ENCODE measurements at places on chromosomes 11 and 22. TPM values are rescaled to one million over a fixed set of nuclear protein-coding genes. Genes with fewer than 3 reads are reported as not detected.

Gene FDX1
- 14.4 TPM for total RNA-seq

GRCh38 chr11:72081821-72082453, 1.3 kb downstream of the LRRC51 start:
- H3K4me1 ChIP-seq: peaks cover 20% of the 10 kb centered on the region
- no peaks in the 10 kb centered on the region for H3K27me3 ChIP-seq
- no peak for DNase-seq
- H3K27ac ChIP-seq: no peak overlapping the region
- no peak overlapping the region for H3K4me3 ChIP-seq

DNA sequence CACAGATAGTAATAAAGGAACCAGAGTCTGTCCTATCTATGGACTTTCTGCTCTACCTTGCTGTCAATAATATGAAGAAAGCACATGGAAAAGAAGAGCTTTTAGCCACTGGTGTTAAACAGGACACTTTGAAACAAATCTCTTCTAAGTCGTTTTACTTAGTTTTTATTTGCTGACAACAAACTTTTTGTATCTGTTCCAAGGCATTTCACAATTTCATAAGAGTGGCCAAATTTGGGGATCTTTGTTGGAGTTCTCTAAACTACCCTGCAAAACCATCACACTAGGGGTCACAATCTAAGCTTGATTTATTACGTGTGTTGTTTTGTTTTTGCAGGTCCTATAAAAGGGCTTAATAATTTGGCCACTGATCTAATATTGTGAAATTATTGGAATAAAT, 54.4 kb downstream of the BBOX1 start:
- H3K4me1 ChIP-seq: no peaks in the 10 kb centered on the region
- DNase-seq: no peak
- H3K36me3 ChIP-seq: no peaks in the 10 kb centered on the region
- H3K27ac ChIP-seq: no peak overlapping the region
- no peak overlapping the region for H3K4me3 ChIP-seq

- H3K4me1 ChIP-seq: no peaks in the 10 kb centered on the region
- no peak for DNase-seq
- H3K4me3 ChIP-seq: no peak overlapping the region
Observed at GRCh38 chr22:46976598-46976997, 214.1 kb downstream of the TBC1D22A start.

Gene MPEG1
- total RNA-seq: 1.5 TPM

DNA sequence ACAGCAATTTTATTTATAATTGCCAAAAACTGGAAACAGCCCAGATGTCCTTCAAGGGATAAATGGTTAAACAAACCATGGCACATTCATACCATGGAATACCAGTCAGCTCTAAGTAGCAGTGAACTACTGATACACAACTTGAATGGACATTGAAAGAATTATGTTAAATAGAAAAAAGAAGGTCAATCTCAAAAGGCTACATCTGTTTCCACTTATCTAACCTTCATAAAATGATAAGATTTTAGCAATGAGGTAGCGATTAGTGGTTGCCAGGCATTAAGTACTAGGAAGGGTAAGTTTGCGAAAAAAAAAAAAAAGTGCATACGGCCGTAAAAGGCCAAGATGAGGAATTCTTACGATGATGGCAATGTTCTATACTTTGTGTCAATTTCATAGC, 738.7 kb upstream of the ANO3 start:
- no peak overlapping the region for H3K4me3 ChIP-seq
- no peaks in the 10 kb centered on the region for H3K4me1 ChIP-seq
- no peaks in the 10 kb centered on the region for H3K27me3 ChIP-seq
- no peak overlapping the region for H3K27ac ChIP-seq
- no peaks in the 10 kb centered on the region for H3K36me3 ChIP-seq

- no peak overlapping the region for H3K27ac ChIP-seq
- H3K36me3 ChIP-seq: peaks cover 9% of the 10 kb centered on the region
- H3K4me3 ChIP-seq: no peak overlapping the region
Observed at GRCh38 chr22:45709060-45709739, 37.6 kb downstream of the ATXN10 start.

Gene CASP1
- 30.0 TPM for total RNA-seq

Gene MMP3
- not detected for total RNA-seq

Gene ISX
- total RNA-seq: not detected

Gene ST14
- 0.18 TPM for total RNA-seq

Gene PANX3
- not detected for total RNA-seq

- no peak overlapping the region for H3K4me3 ChIP-seq
- H3K4me1 ChIP-seq: no peaks in the 10 kb centered on the region
- no peak for DNase-seq
- no peak overlapping the region for H3K27ac ChIP-seq
- no peaks in the 10 kb centered on the region for H3K27me3 ChIP-seq
Observed at GRCh38 chr11:16226245-16226644, 130.1 kb downstream of the SOX6 start.

- no peaks in the 10 kb centered on the region for H3K36me3 ChIP-seq
Observed at GRCh38 chr11:7906481-7906880, 24.6 kb downstream of the OR10A6 start.

DNA sequence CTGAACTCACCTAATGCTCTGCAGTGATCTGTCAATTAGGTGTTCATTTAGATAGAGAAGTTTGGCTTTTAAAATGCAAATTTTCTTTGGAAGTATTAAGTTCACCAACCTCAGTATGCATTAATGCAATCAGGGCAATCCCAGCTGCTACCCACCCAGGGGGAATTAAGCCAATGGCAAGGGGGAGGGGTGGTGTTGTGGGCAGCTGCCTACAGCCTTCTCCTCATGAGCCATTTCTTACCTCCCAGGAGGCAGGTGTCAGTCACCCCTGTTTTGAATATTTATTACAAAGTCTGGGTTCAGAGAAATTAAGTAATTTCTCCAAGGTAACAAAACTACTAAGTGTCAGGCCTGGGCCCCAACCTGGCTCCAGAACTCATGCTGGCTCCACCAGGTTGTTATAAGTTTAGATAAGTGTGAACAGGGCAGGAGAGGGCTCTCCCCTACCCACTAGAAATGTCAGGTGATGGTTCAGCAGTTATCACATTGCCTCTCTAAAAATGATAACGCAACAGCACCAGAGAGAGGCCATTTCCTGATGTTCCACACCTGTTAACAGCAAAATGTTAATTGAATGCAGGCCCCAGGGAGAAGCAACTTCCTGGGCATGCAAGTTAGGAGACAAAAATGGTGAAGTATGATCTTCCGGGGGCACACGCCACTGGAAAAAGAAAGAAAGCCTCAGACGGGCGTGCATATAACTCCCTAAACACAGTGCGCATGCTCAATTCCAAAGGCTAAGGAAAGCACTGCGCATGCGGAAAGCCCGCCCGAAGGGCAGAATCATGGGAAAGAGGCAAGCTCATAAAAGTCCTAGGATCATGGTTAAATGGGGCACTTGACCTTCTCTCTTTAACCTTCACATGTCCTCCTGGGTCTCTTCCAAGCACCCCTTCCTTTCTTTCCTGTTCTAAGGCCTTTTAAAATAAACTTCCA, 35.4 kb upstream of the GNAZ start:
- H3K27ac ChIP-seq: no peak overlapping the region
- no peaks in the 10 kb centered on the region for H3K4me1 ChIP-seq
- H3K36me3 ChIP-seq: no peaks in the 10 kb centered on the region
- H3K27me3 ChIP-seq: no peaks in the 10 kb centered on the region
- H3K4me3 ChIP-seq: no peak overlapping the region

DNA sequence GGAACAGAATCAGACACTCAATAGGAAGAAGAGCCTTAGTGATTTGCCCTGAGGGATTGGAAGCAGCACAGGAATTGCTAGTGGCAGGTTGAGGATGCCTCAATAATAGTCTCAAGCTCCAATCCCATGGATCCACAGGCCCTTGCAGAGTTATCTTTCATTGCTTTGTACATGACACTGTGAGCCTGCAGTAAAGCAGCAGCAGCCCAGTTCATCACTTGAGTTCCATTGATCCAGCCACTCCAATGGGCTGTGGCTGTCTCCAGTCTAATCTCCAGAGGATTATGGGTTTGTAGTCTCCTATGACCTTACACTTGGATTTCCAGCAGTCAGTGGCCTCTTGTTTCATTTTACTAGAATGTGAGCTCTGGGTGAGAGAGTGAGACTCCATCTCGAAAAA, 45.4 kb downstream of the AAMDC start:
- no peaks in the 10 kb centered on the region for H3K27me3 ChIP-seq
- DNase-seq: no peak
- H3K4me1 ChIP-seq: no peaks in the 10 kb centered on the region
- H3K27ac ChIP-seq: no peak overlapping the region

- no peak overlapping the region for H3K27ac ChIP-seq
- no peaks in the 10 kb centered on the region for H3K27me3 ChIP-seq
- DNase-seq: no peak
Observed at GRCh38 chr11:109148669-109149068, 273.3 kb upstream of the C11orf87 start.

- DNase-seq: peak; percentile 56
- H3K27me3 ChIP-seq: peaks cover 20% of the 10 kb centered on the region
- no peak overlapping the region for H3K4me3 ChIP-seq
- no peaks in the 10 kb centered on the region for H3K4me1 ChIP-seq
- no peaks in the 10 kb centered on the region for H3K36me3 ChIP-seq
Observed at GRCh38 chr22:30802202-30803166, 107.8 kb downstream of the OSBP2 start.

GRCh38 chr11:933142-933851, 7.6 kb downstream of the AP2A2 start:
- H3K4me3 ChIP-seq: no peak overlapping the region
- DNase-seq: no peak
- H3K4me1 ChIP-seq: peaks cover 53% of the 10 kb centered on the region
- no peaks in the 10 kb centered on the region for H3K27me3 ChIP-seq

- no peak overlapping the region for H3K4me3 ChIP-seq
- no peak overlapping the region for H3K27ac ChIP-seq
- no peaks in the 10 kb centered on the region for H3K27me3 ChIP-seq
Observed at GRCh38 chr11:47055534-47055933, 119.0 kb downstream of the CSTPP1 start.

GRCh38 chr22:42365942-42366695, 66.1 kb downstream of the NFAM1 start:
- no peak for DNase-seq
- H3K27ac ChIP-seq: no peak overlapping the region
- peaks cover 15% of the 10 kb centered on the region for H3K27me3 ChIP-seq
- peaks cover 18% of the 10 kb centered on the region for H3K4me1 ChIP-seq

Gene MS4A6A
- 1.6 TPM for total RNA-seq

DNA sequence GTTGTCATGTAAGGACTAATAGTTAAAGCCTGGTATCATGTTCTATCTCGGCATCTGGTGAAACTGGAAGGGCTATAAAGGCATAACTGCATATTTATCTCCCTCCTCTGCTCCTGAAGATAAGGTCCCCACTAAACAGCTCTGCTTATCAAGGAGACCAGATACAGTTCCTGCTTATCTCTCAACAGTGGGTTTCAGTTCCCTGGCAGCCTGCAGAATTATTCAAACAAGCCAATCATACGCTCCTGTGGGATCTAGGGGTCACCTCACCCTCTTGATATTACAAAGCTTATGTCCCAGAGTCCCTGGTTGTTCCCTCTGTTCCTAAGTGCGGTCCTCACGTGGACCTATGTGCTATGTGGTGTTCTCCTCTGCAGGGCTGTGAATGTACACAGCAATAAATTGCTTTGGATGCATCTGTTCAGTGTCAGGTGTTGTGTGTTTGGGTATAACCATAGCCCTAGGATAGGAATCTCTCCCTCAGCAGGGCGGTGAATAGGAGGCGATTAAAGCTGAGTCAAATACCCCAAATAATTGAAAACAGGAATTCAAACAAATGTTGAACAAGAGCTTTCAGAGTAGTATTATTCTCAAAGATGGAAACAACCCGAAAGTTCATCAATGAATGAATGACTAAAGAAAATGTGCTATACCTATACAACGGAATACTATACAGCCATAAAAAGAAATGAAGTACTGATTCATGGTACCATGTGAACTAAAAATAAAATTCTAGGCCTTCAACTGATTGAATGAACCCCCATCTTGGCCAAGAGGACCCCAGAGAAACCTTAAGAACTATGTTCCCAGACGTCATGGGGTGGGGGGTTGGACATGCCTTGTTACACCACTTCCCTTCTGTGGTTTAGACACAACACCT, 3.1 kb upstream of the OOSP4A start:
- no peak for DNase-seq
- peak overlapping the region; percentile 31 for H3K27ac ChIP-seq
- H3K27me3 ChIP-seq: no peaks in the 10 kb centered on the region
- H3K36me3 ChIP-seq: no peaks in the 10 kb centered on the region

- no peaks in the 10 kb centered on the region for H3K36me3 ChIP-seq
- H3K27me3 ChIP-seq: no peaks in the 10 kb centered on the region
- no peaks in the 10 kb centered on the region for H3K4me1 ChIP-seq
- no peak for DNase-seq
Observed at GRCh38 chr11:15616130-15617105, 501.7 kb downstream of the INSC start.

- H3K4me3 ChIP-seq: no peak overlapping the region
- H3K27me3 ChIP-seq: no peaks in the 10 kb centered on the region
- H3K27ac ChIP-seq: no peak overlapping the region
- H3K4me1 ChIP-seq: no peaks in the 10 kb centered on the region
- H3K36me3 ChIP-seq: no peaks in the 10 kb centered on the region
Observed at GRCh38 chr11:122113836-122114825, 1.9 kb downstream of the BLID start.

Gene INPP5J
- not detected for total RNA-seq

GRCh38 chr22:38706101-38706900, 557 bp downstream of the GTPBP1 start:
- peak; percentile 17 for DNase-seq
- no peaks in the 10 kb centered on the region for H3K27me3 ChIP-seq
- peaks cover 47% of the 10 kb centered on the region for H3K4me1 ChIP-seq
- H3K27ac ChIP-seq: peak overlapping the region; percentile 74
- no peaks in the 10 kb centered on the region for H3K36me3 ChIP-seq

- DNase-seq: no peak
- no peak overlapping the region for H3K27ac ChIP-seq
- H3K27me3 ChIP-seq: no peaks in the 10 kb centered on the region
- peaks cover 6% of the 10 kb centered on the region for H3K4me1 ChIP-seq
- H3K4me3 ChIP-seq: no peak overlapping the region
Observed at GRCh38 chr11:47413908-47414684, 5.7 kb downstream of the SLC39A13 start.

Gene DBX1
- total RNA-seq: not detected

Gene ABCC8
- not detected for total RNA-seq

DNA sequence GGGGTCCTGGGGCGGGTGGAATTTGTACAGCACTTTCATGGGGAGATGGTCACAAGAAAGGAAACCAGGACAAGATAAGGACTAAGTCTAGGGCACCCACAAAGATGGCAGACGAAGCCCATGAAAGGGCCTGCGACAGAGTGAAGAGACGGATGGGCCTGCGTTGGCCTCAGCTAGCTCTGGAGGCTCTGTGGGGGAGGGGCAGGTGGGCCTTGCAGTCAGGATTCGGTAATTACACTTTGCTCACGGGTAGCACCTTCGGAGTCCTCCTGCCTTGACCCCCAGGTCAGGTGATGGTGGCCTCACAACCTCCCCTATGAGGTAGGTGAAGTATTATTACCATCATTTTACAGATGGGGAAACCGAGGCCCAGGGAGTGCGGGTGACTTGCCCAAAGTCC, 7.1 kb downstream of the LRRC10B start:
- H3K36me3 ChIP-seq: no peaks in the 10 kb centered on the region
- no peak overlapping the region for H3K4me3 ChIP-seq
- no peak overlapping the region for H3K27ac ChIP-seq
- H3K27me3 ChIP-seq: peaks cover 12% of the 10 kb centered on the region
- no peak for DNase-seq
- H3K4me1 ChIP-seq: peaks cover 9% of the 10 kb centered on the region

GRCh38 chr11:70828593-70829082, 423.7 kb downstream of the SHANK2 start:
- no peak overlapping the region for H3K4me3 ChIP-seq
- H3K4me1 ChIP-seq: no peaks in the 10 kb centered on the region
- H3K36me3 ChIP-seq: no peaks in the 10 kb centered on the region

All from CD8-positive, alpha-beta memory T cell (primary cell).